ENCODE measurements at places on chromosomes 1 and 21.

DNA sequence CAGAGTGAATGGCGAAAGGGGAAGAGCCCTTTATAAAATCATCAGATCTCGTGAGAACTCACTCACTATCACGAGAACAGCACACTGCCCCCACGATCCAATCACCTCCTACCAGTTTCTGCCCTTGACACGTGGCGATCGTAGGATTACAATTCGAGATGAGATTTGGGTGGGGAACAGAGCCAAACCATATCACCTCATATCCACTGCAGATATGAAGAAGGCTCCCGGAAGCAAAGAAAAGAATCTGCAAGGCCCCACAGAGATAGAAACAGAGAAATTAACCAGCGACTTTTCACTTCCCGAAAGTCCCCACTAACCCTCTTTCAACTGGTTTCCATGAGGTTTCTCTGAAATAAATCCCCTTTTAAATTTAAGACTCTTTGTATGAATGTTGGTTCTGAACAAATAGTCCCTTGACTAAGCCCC, 86.2 kb upstream of the IRF2BP2 start:
- DNase-seq, result no peak

DNA sequence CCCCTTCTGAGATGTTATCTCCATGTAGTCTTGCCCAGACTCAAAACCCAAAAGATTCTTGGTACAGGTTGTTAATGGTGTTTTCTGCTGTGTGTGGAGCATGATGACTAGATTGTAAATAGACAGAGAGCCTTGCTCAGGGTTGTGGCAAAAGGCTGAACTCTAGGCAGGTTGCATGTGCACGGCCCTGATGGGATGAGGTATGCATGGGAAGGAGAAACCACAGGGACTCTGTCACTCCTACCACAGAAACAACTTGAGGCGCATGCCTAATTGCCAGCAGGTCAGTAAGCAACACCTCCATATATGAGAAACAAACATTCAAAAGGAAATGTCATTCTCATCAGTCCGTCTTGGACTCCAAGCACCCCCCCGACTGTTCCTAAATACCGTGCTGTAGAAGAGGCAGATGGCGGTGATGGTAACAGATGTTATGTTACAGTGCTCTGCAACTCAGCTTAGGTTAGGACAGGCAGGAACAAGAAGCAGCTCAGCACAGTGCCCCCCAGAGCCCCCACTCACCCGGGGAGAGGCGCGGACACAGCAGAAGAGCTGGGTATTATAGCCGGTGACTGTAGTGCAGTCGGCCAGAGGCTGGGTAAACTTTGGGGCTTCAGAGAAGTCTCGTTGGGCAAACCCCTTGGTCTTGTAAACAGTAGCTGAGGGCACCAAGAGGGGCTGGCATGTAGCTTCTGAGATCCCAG, 10.9 kb downstream of the MYBPHL start:
- no peak for DNase-seq

DNA sequence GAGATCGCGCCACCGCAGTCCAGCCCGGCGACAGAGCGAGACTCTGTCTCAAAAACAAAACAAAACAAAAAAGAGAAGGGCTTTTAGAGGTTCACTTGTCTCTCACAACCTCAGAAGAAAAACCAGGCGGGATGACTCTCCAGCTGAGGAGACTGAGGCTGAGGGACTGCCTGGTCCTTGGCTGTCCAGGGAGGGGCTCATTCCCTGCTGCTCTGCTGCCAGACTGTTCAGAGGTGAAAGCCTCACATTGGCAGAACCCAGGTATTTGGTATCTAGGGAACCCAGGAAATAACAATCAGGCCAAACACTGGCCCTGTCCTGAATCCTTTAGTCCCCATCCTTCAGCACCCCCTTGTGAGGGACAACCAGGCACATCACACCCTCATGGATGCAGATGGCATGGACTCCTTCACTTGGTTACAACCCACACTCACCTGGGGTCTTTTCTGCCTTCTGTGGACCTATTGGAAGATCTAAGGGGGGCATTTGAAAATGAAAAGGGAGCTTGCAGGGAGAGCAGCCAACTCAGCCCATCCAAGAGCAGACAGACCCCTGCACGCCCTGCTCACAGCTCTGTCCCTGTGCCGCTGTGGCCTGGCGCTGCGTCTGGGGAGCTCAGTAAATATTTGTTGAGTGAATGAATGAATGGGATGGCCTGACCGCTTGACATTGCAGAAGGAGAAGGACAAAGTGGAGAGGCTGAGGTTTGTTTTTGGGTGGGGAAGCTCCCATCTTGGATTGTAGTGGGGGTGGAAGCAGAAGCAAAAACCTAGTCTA, 33.4 kb downstream of the CD247 start:
- no peak for DNase-seq

DNA sequence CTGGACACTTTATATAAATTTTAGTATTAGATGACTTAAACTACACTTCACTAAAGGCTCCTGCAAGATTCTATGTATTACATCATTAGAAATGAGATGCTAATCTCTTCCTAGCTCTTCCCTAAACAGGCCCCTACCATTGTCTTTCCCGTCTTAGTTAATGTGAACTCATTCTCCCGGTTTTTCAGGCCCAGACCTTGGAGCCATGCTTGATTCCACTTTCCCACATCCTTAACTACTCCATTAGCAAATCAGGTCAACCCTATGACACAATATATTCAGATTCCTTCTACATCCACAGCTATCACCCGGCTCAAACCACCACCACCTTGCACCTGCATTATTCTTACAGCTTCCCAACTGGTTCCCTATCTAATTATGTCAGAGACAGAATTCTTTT, 73.3 kb downstream of the NVL start:
- DNase-seq, result no peak

- no peak for DNase-seq
Measured at GRCh38 chr1:69572921-69573320, 5.2 kb downstream of the LRRC7 start.

DNA sequence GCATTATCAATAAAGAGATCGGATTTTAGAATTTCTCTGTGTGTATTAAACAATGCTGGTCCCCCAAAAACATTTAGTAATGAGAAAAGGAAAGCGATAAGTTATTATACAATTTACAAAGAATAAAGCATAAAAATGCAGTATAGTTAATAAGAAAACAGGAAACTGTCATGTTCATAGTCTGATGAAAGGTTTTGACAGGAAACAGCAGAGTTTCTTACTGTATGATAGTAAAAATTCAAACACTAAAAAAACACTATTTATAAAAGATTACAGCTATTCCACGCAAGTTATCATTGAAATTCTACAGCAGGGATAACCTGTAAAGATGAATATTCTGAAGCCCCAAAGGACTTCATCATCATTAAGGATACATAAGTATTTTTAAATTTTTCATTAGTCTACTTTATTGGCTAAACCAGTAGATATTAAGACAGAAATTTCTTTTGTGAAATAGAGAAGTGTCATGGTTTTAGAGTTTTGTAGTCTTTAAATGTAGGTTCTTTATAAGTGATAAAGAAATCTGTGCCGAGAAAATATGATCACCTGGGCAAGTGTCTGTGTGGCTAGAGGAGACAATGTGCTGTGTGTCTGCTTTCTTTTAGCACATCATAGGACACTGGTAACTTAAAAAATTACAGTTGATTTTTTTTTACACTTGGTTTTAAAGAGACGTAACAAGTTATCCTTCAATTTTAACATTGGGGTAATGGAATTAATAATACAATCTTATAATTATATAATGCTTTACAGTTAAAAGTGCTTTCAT, 49.7 kb upstream of the GFI1 start:
- DNase-seq, result no peak

- peak; percentile 56 for DNase-seq
Measured at GRCh38 chr1:107750364-107750959, 214.5 kb downstream of the VAV3 start.

GRCh38 chr1:182257369-182258063, 134.1 kb downstream of the GLUL start:
- no peak for DNase-seq

DNA sequence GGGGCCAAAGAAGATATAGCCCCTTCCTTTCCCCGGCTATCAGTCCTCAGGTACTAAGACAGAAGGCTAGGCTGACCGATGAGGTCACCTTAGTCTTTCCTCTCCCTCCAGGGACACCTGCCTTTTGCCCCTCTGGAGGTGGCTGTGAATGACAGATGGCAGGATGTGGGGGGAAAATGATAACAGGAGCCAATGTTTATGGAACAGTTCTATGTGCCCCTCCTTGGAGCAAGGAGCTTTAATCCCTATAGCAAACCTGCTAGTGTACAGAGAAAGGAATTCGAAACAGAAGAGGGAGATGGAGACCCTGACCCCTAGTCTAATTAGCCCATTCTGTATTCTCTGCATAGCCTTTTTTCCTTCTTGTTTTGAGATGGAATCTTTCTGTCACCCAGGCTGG, 28.1 kb downstream of the SERINC2 start:
- DNase-seq, result no peak

GRCh38 chr1:1171546-1172340, 1.9 kb upstream of the TTLL10 start:
- no peak for DNase-seq

DNA sequence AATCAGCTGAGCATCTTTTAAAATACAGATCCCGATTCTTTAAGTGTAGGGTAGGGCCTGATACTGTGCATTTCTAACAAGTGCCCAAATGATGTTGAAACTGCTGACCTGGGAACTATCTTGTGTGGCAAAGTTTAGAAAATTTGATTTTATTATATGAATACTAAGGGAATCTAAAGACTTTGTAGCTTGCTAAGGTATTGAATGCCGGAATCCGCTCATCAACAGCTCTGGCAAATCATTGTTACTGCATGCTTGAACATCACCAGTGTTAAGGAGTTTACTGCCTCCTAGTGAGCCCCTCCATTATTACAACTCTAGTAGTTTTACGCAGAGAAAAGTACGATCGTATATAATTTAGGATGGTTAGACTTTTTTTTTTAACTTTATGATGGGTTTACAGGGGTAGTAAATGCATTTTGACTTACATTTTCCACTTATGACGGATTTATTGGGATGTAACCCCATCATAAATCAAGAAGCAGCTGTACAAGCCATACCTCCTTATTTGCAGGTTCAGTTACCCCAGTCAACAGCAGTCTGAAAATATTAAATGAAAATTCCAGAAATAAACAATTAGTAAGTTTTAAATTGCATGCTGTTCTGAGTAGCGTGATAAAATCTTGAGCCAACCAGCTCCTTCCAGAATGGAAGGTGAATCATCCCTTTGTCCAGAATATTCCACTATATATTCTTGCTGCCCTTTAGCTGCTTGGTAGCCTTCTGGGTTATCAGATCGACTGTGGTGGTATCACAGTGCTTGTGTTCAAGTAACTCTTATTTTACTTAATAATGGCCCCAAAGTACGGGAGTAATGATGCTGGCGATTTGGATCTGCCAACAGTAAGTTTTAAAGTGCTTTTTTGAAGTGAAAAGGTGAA, 892 bp downstream of the TYW3 start:
- DNase-seq, result no peak

GRCh38 chr1:16245476-16246196, 8.7 kb upstream of the CPLANE2 start:
- DNase-seq, result no peak

DNA sequence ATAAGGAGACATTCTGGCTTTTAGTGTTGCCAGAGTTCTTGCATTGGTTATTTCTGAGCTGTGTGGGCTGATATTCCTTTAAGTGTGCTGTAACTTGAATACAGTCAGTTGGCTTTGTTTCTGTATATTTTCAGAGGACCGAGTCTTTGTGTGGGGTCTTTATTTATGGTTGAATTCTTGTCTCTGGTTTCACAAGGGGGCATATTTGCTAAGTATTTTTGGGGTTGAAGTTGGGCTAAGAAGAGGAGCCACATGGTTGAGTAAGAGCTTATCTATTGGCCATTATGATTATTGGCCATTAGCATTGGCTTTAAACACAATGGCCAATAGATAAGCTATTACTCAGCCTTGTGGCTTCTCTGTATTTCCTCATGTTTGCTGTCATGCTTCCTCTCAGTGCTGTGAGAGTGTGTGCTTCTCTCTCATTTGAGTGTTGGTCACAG, 26.3 kb upstream of the PTGFR start:
- no peak for DNase-seq

- DNase-seq, result no peak
Measured at GRCh38 chr1:243364866-243365265, 109.0 kb downstream of the SDCCAG8 start.

GRCh38 chr1:3134381-3135072, 65.5 kb downstream of the PRDM16 start:
- DNase-seq, result no peak

- no peak for DNase-seq
Measured at GRCh38 chr1:26684763-26685508, 10.9 kb upstream of the ARID1A start.

- DNase-seq, result no peak
Measured at GRCh38 chr1:3534803-3535637, 76.3 kb downstream of the MEGF6 start.

DNA sequence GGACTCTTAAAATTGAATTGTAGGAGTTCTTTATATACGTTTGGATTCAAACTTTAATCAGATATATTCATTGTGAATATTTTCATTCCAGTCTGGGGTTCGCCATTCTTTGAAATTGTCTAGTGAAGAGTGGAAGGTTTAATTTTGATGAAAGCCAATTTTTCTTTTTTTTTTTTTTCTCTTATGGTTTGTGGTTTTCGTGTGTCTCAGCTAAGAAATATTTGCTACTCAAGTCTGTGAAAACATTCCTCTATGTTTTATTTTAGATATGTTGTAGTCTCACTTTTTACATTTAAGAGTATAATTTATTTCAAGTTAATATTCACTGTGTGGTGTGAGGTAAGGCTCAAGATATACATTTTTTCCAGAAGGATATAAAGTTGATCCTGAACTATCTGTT, 220.5 kb downstream of the KCNT2 start:
- no peak for DNase-seq

- no peak for DNase-seq
Measured at GRCh38 chr1:183498342-183498991, 26.2 kb downstream of the SMG7 start.

DNA sequence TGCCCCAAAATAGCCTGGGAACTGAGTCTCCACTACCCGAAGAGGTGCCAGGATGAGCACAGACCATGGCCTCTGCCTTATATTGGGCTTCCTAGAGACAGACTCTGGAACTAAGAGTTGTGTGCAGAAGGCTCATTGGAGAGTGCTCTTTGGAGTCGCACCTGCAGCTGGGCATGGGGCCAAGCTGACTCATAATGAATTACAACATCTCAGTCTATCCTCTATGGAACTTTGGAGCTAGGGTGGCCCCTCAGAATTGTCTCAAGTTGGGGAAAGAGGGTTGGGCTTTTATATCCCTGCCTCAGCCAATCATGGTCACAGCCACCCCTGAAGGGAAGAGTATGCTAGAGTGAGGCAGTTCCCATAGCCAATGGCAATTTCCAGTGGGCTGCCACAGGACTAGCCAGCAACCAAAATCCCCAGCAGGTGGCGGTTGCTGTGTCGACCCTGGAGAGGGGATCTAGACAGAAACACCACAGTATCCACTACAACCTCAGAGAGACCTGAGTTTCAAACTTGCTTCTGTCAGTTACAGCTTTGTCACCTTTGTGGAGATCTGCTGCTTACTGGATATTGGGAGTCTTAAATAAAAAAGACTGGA, 93.8 kb downstream of the DMRTA2 start:
- no peak for DNase-seq

DNA sequence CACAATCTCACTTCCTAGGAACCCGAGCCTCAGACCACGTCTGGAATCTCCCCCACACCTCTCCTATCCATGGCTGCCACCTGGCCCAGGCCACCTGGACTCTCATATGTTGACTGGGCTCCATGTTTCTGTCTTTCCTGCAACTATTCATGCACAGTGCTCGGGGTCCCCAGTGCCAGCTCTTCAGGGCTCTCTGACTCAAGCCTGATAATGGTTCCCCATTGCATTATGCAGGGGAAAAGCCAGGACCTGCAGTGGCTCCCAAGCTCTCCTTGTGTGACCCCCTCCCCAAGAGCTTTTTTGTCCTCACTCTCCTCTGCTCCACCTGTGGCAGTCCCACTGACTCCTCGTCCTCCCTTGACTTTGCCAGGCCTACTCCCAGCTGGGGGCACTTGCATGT, 417.6 kb downstream of the NPHP4 start:
- DNase-seq, result no peak
